ENCODE measurements at places on chromosomes 7 and 10.

DNA sequence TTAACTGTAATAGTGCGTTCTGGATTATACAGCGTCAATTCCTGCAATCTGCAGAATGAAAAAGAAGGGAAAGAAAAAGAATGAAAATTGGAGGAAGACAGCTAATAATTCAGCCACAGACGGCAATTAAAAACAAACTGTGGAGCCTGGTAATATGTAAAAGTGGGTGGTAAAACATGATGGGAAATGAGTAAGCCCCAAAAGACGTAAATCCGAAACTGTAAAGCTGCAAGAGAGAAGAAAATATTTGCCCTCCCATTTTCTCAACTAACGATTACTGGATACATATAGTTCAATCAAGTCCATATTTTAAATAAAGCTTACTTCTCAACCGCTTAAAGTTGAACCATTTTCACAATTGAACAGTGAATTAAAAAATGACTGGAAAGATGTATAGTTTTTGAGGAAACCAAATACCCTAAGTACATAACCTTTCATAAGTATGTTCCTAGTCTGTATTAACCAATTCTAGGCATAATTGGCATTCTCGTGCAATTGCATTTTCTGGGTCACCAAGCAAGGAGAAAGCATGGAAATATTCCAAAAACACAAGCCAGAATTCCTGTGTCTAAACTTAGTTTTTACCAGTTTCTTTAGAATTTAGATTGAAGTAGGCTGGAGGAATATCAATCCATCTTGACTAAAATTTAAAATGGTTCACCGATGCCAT lies 44.8 kb downstream of the MALSU1 start:
- no peak for DNase-seq

DNA sequence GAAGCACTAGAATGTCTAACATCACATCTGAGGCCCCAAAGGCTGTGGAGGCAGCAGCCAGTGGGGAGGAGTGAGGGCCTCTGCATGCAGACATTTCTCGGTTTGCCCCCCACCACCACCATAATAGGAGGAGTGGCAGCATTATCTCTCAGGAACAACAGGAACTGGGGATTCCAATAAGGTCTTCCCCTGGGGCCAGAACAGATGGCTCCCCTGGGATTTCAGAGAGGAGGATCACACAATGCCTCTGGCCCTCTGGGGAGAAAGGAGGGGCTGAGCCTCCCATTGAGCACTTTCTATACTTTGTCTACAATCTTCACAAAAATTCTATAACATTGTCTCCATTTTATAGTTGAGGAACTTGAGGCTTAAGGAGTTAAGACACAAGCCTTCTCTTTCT lies 61.1 kb downstream of the GRID1 start:
- DNase-seq: no peak

GRCh38 chr7:87599336-87599735 lies 1.3 kb downstream of the ABCB1 start:
- DNase-seq: peak; percentile 20

DNA sequence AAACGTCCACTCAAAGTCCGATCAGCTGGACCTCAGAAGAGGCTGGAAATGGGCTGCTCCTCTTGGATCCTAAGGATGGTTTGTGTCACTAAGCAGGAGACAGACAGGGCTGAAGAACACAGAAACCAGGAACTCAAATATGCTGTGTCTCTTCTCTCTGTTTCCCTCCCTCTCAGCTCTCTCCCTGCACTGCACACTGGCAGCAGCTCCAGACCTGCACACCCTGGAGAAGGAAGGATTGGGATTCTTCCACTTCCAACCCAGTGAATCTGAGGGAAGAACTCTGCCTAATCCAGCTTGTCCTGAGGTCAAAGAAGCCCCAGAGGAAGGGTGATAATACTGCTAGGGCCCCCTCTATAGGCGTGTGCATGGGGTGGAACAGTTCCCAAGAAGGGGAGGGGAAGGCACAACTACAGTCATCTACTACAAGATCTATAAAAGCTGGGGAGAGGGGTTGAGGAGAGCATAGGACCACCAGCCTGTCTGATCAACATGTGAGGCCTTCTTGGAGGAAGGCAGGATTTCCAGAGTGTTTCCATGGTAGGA lies 22.7 kb upstream of the ZCCHC24 start:
- no peak for DNase-seq

- DNase-seq: no peak
Measured at GRCh38 chr10:60203993-60204618, 185.6 kb downstream of the ANK3 start.

DNA sequence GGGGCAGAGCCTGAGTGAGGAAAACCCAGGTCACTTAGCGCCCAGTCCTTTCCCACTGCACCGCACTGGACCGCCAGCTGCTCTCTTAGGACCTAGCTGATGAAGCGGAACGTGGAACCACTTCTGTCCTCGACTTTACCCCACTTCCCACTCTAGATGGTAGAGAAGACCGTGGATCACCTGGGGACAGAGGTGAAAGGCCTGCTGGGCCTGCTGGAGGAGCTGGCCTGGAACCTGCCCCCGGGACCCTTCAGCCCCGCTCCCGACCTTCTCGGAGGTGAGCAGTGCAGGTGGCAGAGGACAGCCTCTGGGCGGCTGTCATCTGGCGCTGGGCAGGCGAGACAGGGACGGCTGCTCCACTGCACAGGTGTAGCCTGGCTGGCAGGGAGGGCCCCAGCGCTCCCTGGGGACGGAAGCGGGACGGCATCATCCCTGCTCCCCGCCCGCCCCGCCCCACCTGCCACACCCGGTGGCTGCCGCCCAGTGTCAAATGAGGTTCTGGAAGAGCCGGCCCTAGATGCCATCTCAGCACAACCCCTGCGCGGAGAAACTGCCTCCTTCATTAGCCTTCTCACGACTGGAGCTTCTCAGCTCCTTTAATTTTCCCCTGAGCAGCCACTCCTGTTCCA lies 11.7 kb downstream of the PLAC9 start:
- DNase-seq: no peak

GRCh38 chr7:1494447-1494846 lies 9.7 kb downstream of the INTS1 start:
- DNase-seq: no peak

- no peak for DNase-seq
Measured at GRCh38 chr10:12194752-12195271, 879 bp downstream of the NUDT5 start.

DNA sequence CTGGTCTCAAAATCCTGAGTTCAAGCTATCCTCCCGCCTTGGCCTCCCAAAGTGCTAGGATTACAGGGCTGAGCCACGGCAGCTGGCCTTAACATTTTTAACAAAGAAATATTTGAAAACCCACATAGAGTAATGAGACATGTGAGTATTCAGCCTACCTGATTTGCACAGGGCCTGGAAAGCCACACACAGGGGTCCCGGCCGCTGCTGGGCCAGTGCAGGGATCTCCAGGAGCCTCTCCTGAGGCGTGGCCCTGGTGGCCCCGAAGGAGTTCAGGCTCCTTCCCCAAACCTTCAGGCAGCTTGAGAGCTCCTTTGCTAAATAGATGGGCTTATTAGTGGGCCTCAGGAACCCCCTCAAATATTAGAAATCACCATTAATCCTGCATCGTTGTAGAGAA lies 18.7 kb downstream of the CNPY1 start:
- DNase-seq: no peak

DNA sequence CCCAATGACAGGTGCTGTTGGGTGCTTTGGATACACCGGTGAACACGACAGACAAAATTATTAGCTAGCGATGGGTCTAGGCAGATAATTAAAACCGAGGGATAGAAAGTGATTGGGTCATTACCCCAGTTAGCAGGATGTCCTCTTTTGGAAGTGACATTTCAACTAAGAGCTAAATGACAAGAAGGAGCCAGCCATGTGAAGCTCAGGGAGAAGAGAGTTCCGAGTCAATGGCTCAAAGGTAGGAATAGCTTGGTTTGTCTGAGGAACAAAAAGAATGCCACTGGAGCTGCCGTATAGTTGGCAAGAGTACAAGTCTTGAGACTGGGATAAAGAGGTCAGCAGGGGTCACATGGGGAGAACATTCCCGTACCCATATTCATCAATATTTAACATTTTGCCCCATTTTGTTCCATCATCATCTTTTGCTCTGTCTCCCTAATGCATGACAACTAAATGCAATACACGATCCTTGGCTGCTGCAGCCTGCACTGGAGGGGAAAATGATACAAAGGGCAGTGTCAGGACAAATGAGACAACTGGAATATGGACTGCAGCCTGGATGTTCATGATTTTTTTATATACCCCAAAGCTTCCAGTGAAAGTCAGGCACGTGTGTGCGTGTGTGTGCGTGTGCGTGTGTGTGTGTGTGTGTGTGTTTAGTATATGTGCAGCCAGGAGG lies 115.7 kb downstream of the ICA1 start:
- DNase-seq: no peak

GRCh38 chr7:6453734-6454133 lies 6.0 kb upstream of the DAGLB start:
- DNase-seq: no peak

DNA sequence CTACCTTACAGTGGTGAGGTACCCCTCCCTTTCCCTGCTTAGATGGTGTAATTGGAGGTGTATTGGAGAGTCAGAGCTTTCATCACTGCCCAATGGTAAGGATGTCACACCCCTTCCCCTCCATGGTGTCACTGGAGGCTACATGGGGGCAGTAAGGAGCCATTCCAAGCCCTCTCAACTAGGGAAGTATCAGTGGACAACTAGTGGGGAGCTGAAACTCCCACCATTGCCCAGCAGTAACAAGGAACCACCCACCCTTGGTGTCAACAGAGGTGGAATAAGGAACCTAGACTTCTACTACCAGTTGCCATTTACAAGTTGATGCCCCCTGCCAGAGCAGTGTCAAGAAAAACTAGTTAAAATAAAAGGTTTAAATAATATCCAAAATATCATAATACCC lies 2.8 kb upstream of the HIBADH start:
- DNase-seq: no peak

GRCh38 chr10:47425813-47426419 lies 41.8 kb upstream of the ZNF488 start:
- DNase-seq: no peak

DNA sequence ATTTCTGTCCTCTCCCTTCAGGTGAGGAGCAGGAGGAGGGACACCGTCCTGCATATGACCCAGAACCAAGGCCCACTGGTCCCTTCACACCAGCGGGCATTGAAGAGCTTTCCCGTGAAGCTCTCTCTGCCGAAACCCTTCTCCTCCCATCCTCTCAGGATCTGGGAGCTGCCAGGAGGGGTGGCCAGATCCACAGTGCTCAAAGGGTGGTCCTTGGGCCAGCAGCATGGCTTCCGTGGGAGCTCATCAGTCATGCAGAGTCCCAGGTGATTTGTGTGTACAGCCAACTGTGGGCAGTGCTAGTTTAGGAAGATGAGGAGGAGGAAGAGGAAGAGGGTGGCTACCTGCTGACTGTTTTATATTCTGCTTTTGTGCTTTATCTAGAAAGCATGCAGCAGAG lies 28.4 kb downstream of the CNPY1 start:
- no peak for DNase-seq

DNA sequence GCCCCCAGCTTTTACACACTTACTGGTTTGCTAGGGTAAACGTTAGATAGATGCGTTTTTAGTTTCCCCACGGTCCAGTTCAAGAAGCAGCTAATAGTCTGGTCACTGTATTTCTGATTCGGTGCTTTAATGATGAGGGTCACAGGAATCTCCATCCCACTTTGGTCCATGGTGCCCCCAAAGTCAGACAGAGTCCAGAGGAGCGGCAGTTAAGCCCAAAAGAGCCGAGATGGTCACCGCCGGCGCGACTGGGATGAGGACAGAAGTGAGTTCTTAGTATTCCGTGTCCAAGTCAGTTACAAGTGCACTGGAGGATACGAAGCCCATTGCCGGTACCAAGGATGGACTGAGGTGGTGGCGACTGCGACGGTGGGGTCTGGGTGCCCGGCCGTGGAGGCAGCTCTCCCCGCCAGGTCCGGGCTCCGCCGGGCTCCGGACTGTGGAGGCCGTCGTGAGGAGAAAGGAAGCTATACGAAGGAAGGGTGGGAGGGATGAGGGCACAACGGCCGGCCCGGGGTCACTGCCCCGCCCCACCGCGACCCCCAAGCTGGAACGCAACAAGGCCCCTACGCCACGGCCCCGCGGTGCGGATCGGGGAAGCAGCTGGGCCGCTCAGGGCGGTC lies 663 bp downstream of the HERPUD2 start:
- DNase-seq: no peak

- no peak for DNase-seq
Measured at GRCh38 chr7:51255536-51256208, 60.9 kb downstream of the COBL start.

DNA sequence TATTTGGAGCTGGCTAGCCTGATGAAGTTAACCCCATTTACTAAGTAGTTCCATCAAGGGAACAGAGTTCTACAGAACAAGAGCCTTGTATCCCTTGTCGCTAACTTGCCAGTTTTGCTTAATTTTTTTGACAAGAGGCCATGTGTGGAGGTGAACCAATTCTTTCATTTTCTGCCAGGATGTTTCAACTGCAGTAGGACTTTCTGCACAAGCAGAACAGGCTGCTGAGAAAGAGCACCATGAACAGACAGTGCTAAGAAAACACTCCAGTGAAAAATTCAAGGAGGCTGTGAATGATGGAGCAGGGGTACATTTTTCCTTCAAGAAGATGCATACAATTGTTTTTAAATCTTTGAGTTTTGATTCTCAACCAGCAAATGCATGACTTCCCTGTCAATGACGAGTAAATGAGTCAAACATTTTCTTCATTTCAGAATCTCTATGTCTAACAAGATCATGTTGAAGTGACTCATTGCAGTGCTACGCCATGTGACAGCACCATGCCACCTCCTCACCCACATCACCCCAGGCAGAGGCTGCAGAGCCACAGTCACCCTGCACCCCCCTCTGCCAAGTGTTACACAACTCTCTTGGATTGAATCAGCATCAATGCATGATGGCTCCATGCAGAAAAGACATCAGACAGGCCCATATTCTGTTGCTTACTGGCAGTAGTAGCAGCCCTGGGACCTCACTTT lies 193.1 kb downstream of the COBL start:
- no peak for DNase-seq

DNA sequence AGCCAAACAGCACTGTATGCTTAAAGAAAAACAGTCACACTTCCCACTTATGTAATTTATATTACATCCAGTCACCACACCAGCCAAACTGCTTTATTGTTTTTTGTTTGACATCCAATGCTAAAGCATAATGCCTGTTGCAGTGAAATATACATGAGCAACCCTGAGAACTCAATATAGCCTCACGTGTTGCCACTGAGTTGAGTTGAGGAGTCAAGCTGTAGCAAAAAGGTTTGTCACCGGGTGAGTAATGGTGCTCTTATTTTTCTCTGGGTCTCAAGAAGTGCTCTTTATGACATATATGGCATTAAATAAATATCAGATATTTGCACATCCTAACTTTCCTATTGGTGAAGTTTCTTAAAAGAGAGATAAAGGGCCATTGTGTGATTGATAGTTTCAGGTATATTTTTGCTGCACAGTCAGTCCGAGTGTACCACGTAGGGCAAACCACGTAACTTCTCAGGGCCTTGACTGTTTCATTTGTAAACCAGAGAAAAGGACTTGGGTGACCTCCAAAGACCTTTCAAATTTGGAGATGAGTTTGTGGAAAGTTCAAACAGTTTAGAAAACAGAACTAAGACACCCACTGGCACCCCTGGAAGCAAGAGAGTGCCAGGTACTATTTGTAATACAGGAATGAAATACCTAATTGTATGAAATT lies 168.5 kb downstream of the CFTR start:
- DNase-seq: no peak

- no peak for DNase-seq
Measured at GRCh38 chr7:16695621-16696237, 49.7 kb downstream of the BZW2 start.

GRCh38 chr7:112080978-112081377 lies 125.2 kb downstream of the DOCK4 start:
- no peak for DNase-seq

- DNase-seq: no peak
Measured at GRCh38 chr10:29968585-29968984, 90.8 kb downstream of the JCAD start.

GRCh38 chr7:74617180-74617744 lies 40.3 kb upstream of the GTF2I start:
- no peak for DNase-seq

Measured in stimulated activated CD8-positive, alpha-beta memory T cell treated with anti-CD3 and anti-CD28 coated beads, Interleukin-7, amount 100 ng/mL, for 1 hour (primary cell).